ENCODE measurements at places on chromosomes 12 and 14.

- no peak for DNase-seq
Observed at GRCh38 chr14:45194964-45195363, 58.0 kb downstream of the MIS18BP1 start.

DNA sequence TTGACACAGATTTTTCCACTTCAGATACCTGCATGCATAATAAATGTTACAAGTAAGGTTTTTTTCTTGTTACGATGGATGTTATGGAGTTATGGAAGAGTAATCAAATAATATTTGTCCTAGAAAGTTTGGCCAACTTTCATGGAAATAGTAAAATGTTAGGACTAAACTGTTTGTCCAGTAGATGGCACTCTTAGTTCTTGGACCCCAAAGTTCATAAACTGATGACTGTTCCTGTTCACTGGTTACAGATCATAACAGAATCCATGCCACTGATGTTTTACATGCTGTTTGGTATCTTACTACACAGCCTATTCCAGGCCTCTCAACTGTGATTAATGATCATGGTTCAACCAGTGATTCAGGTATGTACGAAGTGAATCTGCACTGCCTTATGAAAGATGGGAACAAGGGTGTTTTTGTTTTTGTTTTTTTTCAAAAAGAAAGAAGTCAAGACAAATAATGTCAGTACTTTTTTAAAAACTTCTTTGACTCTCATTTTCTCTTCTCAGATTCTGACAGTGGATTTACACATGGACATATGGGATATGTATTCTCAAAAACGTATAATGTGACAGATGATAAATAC lies 48.8 kb upstream of the SLCO1C1 start:
- DNase-seq: no peak

- DNase-seq: no peak
Observed at GRCh38 chr12:93288626-93289025, 89.1 kb upstream of the NUDT4 start.

- DNase-seq: no peak
Observed at GRCh38 chr14:35344107-35344807, 52.1 kb downstream of the PSMA6 start.

- no peak for DNase-seq
Observed at GRCh38 chr14:92698393-92698792, 50.0 kb downstream of the LGMN start.

DNA sequence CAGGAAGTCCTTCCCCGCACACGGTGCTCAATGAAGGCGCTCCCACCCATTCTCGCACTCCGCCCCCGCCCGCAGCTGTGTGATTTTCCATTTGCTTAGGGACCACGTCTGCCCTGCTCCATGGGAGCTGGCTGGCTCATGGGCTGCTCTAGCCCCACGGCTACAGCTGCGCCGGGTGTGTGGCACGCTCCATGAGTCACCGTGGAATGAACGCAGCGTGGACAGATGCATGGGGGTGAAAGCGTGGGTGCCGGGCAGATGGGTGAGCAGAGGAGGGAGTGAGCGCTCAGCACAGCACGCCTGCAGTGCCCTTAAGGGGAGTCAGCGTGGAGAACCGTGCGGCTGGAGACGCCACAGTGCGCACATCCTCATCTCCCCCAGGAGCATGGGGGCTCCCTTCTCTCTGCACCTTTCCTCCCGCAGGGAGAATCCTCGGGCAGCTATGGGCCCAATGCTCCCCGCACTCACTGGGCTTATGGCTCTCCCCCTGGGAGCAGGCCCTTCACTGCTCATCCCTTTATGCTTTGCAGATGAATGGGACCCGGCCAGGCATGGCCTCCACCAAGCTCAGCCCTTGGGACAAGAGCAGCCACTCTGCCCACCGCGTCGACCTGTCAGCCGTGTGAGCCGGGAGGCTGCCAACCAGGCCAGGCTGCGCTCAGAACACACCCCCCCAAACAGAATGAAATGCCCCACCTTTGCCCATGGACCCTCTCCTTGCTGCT lies 185.1 kb downstream of the ADGRD1 start:
- peak; percentile 60 for DNase-seq

DNA sequence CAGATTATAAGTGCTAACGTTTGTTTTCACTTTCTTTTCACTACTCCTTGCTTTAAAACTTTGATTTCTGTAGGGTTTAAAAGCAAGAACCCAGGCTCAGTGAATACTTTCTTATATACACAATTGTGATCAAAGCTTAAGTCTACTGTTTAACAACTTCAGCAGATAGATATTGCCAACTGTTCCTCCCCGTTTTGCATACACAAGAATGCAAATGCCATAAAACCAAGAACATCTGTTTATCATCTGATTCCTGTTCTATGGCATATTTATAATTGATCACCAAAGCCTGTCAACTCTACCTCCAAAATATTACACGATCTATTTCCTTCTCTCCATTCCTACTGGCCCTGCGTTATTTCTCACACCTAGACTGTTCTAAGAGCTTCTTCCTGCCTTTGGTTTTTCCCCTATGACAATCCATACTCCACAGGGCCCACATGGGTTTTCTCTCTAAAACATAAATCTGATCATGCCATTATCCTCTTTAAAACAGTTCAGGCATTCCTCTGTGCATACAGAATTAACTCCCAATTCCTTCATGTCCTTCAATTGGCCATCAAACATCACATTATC lies 15.9 kb downstream of the MED13L start:
- DNase-seq: no peak

DNA sequence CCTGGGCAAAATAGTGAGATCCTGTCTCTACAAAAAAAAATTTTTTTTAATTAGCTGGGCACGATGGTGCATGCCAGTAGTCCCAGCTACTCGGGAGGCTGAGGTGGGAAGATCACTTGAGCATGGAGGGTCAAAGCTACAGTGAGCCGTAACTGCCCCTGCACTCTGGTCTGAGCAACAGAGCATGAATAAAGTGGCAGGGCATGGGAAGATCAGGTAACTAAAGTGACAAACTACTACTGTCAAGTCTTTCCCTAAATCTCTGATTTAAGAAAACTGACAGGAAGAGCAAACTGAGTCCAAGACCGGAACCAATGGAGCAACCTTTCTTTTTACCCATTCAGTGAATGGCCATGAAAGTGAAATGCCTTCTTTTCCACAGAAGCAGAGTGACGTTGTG lies 10.8 kb downstream of the DCAF5 start:
- no peak for DNase-seq

GRCh38 chr14:100212476-100213333 lies 26.2 kb upstream of the YY1 start:
- no peak for DNase-seq

DNA sequence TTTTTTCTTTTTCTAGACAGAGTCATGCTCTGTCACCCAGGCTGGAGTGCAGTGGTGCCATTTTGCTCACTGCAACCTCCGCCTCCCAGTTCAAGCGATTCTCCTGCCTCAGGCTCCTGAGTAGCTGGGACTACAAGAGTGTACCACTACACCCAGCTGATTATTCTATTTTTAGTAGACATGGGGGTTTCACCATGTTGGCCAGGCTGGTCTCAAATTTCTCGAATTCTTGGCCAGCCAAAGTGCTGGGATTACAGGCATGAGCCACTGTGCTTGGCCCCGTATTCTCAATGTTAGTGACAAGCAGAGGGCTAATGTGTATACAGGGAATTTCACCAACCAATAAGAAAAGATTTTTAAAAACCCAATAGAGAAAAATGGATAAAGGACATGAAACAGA lies 8.4 kb downstream of the PLBD2 start:
- DNase-seq: no peak

DNA sequence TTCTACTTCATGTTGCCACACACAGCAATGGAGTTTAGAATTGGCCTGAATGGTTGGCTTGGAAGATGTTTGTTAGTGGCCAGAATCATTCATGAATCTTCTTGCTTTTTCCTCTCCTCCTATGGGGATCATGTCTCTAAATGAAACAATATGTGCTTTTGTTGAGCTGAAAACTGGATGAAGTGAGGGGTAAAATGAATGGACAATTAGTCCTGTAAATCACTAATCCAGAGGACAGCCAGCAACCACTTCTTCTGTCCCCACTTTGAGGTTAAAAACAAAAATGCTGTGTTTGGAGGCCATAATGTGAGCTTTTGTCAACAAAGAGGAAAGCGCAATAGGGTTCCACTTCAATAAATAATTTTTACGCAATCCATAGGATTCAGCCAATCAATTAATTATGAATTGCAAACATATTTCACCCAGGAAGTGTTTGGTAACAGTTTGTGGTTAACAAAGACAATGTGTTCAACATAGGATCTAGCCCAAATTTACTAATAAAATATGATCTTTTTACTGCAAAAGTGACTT lies 30.3 kb upstream of the AMIGO2 start:
- DNase-seq: no peak

DNA sequence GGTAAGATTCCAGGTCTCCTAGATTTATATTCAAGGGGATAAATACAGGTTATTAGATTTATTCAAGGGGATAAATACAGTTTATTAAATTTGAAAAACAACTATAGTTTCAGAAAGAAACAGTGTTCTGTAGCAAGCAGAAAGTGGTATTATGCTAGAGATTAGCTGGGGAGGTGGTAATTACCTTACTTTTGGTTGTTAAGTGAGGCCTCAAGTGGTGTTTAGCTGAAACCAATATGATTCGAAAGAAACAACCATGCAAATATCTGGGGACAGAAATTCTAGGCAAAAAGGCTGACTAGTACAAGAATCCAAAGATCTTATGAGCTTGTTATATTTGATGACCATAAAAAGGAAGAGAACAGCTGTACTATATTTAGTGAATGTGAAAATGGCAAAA lies 6.2 kb downstream of the OR4N5 start:
- no peak for DNase-seq

DNA sequence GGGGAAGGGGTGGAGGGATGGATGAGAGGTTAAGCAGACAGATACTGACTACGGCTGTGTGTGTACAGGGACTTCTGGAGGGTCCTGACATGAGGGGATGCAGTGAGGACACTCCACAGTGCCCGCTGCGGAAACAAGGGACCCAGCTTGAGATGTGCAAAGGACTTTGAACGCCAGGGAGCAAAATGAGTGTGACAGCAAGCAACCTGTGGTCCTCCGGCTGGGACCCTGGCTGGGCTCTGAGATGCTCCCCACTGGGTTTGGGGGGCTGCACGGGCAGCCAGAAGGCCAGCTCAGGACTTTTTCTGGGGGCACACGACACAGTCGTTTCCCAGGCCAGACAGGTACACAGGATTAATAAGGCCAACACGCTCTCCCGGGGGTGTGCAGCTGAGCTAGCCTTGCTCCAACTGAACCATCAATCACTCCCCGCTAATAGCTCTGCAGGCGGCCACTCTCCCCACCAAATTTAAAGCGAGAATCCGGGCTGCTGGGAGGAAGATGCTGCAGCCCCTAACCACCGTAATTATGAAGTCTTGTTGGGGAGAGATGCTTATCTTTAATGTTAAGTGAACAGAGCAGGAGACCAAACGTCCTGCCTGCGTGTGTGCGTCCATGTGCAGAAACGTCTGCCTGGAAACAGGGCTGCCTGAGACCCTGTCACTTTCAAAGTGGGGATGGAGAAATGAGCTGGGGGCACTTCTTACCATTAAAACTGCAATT lies 51.6 kb upstream of the DLK1 start:
- no peak for DNase-seq

DNA sequence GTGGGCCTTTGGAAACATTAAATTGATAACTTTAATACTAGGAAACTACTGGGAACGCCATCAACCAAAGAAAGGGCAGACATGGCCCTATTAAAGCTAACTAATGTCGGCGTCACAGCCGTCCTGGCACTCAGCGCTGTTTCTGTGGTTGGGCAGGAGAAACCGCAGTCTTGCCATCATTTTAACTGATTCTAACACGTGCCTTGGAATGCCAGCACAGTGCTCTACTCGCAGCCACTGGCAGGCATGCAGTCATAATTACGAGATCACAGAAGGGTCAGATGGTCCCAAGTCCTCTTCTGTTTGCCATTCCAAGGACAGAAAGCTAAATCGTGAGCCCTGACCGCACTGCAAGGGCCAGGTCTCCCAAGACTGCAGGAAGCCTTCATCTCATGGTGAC lies 75.2 kb downstream of the RIMBP2 start:
- DNase-seq: no peak

- no peak for DNase-seq
Observed at GRCh38 chr12:93846936-93847516, 169.9 kb downstream of the CRADD start.

GRCh38 chr14:95664066-95664465 lies 22.2 kb upstream of the TCL1B start:
- DNase-seq: no peak

DNA sequence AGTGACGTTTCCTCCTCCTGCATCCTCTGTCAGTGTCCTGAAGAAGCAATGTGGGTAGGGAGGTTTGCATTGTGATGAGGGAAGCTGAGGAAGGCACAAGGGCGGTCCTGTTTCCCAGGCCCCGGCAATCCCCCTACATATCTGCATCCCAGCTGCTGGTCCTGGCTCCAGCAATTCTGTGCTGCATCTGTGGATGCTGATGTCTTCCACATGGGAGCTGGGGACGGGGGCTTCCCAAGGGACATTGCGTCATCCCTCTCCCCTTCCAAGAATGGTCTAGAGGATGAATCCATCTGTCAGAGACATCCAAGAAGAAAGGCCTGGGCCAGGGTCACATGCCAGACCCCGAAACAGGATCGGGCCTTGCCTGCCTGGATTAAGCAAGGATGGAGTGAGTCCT lies 52.1 kb downstream of the TSPAN11 start:
- no peak for DNase-seq

DNA sequence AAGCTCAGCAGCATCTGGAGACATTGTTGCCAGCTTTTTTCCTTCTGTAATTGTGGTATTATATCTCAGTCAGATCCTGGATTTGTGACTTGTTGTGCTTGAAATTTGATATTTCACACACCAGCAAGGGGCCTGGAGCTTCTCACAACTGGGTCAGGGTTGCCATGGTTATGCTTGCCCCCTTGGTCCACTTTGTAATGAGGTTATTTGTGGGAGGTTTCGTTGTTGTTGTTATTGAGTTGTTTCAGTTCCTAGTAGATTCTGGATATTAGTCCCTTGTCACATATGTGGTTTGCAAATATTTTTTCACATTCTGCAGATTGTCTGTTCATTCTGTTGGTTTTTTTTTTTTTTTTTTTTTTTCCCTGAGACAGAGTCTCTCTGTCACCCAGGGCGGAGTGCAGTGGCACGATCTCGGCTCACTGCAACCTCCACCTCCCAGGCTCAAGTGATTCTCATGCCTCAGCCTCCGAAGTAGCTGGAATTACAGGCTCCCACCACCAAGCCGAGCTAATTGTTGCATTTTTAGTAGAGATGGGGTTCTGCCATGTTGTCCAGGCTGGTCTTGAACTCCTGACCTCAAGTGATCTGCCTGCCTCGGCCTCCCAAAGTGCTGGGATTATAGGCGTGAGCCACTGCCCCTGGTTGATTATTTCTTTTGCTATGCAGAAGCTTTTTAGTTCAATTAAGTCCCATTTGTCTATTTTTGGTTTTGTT lies 80.6 kb upstream of the ETV6 start:
- DNase-seq: no peak

- DNase-seq: no peak
Observed at GRCh38 chr12:88834226-88834625, 254.0 kb upstream of the KITLG start.

GRCh38 chr14:105087308-105087962 lies 22.2 kb upstream of the GPR132 start:
- peak; percentile 91 for DNase-seq
